ENCODE measurements at places on chromosomes 3 and 15. TPM values are rescaled to one million over a fixed set of nuclear protein-coding genes. Genes with fewer than 3 reads are reported as not detected.

- H3K4me3 ChIP-seq, result no peak overlapping the region
- H3K27ac ChIP-seq, result no peak overlapping the region
- no peaks in the 10 kb centered on the region for H3K27me3 ChIP-seq
- no peak for DNase-seq
- no peaks in the 10 kb centered on the region for H3K4me1 ChIP-seq
Observed at GRCh38 chr15:68201879-68202261, 3.3 kb downstream of the CALML4 start.

DNA sequence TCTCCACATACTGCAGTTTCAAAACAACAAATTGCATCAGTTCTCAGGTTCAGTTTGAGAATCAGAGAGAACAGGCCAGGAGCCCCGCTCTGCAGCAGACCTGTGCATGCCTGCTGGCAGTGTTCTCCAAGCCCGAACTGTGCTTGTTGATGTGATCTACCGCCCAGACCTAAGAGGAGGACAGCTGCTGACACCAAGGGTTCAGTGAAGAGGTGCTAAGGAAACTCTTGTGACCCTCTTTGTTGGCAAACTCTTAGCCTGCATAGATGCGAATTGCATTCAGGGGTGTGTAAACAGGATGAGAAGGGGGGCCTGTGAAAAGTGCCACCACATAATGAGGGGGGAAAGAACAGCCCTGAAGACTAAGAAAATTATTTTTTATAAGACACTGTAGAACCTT is 89.8 kb downstream of the PDE8A start:
- no peaks in the 10 kb centered on the region for H3K36me3 ChIP-seq
- no peaks in the 10 kb centered on the region for H3K4me1 ChIP-seq
- H3K4me3 ChIP-seq, result no peak overlapping the region
- H3K27me3 ChIP-seq, result no peaks in the 10 kb centered on the region
- no peak for DNase-seq

GRCh38 chr3:124492824-124493223 is 237.4 kb upstream of the UMPS start:
- H3K4me3 ChIP-seq, result no peak overlapping the region
- H3K27me3 ChIP-seq, result no peaks in the 10 kb centered on the region
- no peaks in the 10 kb centered on the region for H3K36me3 ChIP-seq

- H3K4me3 ChIP-seq, result no peak overlapping the region
- H3K4me1 ChIP-seq, result no peaks in the 10 kb centered on the region
- no peak for DNase-seq
- H3K27ac ChIP-seq, result no peak overlapping the region
- no peaks in the 10 kb centered on the region for H3K36me3 ChIP-seq
Observed at GRCh38 chr3:193010191-193010590, 92.5 kb upstream of the MB21D2 start.

DNA sequence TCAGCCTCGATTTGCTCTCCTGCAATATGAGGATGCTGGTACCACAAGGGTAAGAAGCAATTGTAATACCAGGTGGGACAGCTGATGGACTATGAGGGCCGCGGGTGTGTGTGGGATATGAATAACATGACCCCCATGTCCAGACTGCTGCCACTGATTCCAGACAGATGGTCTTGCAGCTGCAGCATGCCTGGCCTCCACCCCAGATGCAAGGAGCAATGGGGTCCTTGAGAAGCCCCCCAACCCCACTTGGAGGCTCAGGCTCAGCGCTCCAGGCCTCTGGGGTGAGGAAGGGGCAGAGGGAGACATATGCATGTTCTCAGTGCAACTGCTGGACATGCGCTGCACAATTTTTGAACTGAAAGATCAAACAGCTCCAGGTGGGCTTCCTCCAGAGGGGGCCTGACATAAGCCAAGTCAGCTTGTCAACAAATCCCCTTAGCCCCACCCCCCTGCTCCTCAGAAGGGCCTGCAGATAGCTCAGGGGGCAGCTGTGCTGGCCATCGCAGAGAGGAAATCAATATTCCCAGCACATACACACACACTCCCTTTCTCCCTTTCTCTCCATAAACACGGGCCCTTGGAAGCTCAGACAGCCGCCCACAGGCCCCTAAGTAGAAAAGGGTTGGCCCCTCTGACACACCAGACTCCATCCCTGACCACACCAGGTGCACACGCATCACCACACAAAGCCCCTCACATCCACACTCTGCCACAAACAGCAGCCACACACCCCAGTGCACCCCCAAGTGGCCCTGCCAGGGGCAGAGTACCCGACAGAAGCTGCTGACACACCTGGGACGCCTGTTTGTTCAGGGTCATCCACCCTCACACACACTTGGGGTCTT is 107.0 kb downstream of the IQSEC1 start:
- no peaks in the 10 kb centered on the region for H3K36me3 ChIP-seq
- peak overlapping the region; percentile 76 for H3K27ac ChIP-seq
- H3K4me1 ChIP-seq, result peaks cover 6% of the 10 kb centered on the region
- DNase-seq, result no peak
- no peaks in the 10 kb centered on the region for H3K27me3 ChIP-seq
- peak overlapping the region; percentile 71 for H3K4me3 ChIP-seq

- no peaks in the 10 kb centered on the region for H3K27me3 ChIP-seq
- DNase-seq, result no peak
- no peak overlapping the region for H3K27ac ChIP-seq
Observed at GRCh38 chr15:94503293-94503692, 271.9 kb downstream of the MCTP2 start.

- no peaks in the 10 kb centered on the region for H3K27me3 ChIP-seq
- no peaks in the 10 kb centered on the region for H3K4me1 ChIP-seq
- no peak overlapping the region for H3K4me3 ChIP-seq
- no peak for DNase-seq
- H3K36me3 ChIP-seq, result no peaks in the 10 kb centered on the region
Observed at GRCh38 chr3:57974796-57975388, 33.3 kb upstream of the FLNB start.

DNA sequence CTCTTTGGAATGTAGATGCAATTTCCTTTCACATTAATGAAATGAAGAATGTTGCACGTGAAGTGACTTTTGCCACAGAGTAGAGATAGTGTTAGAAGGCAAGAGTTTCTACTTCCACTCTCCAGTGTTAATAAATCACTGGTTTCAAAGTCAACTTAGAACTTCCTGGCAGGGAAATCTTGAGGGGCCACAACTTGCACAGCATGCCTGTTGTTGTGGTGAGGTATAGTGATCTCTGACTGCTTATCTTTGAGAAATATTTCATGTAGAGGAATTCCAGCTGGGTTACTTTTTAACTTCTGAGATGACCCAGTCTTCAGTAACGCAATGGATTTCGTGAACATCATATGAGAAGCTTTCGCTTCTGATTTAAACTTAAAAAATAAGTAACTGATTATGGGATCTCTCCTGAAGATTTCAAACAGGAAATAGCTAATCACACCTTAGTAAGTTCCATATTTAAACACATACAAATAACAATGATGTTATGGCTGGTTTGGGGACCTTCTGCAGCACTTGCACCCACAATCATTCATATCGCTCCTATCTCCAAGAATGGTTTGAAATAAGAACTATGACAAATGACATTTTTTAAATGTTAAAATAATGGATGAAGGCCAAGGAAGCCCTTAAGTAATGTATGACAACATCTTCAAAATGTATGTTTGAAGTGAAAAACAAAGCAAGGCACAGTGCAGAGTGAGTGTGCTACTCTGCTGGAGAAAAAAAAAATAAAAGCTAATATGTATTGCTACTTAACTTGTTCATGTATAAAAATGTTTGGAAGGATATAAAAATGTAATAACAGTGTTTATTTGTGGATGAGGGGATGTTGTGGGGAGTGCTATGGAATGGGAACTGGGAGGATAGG is 726.5 kb upstream of the NECTIN3 start:
- DNase-seq, result no peak
- no peaks in the 10 kb centered on the region for H3K36me3 ChIP-seq
- no peak overlapping the region for H3K27ac ChIP-seq
- no peaks in the 10 kb centered on the region for H3K4me1 ChIP-seq
- no peaks in the 10 kb centered on the region for H3K27me3 ChIP-seq

GRCh38 chr3:127787071-127787490 is 35.2 kb downstream of the MGLL start:
- peak; percentile 38 for DNase-seq
- H3K27me3 ChIP-seq, result no peaks in the 10 kb centered on the region

DNA sequence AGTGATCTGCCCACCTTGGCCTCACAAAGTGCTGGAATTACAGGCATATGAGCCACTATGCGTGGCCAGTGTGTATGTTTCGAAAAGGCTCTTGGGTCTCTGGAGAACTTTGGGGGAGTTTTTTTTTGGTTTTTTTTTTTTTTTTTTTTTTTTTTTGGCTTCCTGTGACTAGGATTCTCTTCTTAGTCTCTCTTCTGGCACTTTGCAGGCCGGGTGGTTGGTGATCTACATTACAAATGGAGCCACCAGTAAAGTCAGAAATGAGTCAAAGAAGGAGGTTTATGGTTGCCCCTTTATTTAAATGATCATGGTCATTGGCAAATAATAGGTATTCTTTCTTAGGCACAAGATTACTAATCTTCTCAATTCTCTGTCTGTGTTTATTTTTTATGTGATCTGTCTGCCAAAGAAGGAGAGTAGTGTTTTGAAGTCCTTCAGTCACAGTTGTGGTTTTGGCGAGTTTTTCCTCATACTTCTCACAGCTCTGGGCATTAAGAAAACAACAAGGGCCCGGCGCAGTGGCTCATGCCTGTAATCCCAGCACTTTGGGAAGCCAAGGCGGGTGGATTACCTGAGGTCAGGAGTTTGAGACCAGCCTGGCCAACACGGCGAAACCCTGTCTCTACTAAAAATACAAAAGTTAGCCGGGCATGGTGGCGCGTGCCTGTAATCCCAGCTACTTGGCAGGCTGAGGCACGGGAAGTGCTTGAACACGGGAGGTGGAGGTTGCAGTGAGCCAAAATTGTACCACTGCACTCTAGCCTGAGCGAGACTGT is 38.3 kb downstream of the PDE8A start:
- H3K27me3 ChIP-seq, result no peaks in the 10 kb centered on the region
- peaks cover 5% of the 10 kb centered on the region for H3K4me1 ChIP-seq
- no peak overlapping the region for H3K27ac ChIP-seq
- no peaks in the 10 kb centered on the region for H3K36me3 ChIP-seq
- no peak overlapping the region for H3K4me3 ChIP-seq

DNA sequence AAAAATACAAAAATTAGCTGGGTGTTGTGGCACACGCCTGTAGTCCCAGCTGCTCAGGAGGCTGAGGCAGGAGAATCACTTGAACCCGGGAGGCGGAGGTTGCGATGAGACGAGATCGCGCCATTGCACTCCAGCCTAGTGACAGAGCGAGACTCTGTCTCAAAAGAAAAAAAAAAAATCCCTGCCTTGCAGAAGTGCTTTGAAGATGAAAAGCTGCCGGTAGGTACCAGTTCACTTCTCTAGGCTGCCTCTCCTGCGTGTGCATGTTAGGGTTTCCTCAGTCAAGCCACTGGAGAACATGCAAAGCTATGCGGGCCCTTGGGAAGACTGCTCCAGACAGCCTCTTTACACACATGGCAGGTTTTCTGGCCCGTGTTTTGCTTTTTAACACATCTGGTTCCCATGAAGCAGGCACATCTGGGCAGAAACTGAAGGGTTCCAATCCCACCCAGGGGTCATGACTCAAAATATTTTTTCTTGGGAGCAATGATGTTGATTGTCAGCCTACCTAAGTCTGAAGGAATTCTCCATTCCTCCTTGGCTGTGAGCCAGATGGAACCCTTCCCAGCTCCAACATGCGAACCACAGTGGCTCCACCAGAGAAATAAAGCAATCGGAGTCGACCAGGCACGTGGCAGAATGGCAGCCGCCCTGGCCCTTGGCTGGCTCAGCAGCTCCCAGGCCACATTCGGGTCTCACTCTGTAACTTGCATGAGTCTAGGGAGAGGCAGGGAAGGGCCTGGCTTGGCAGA is 29.6 kb downstream of the MGLL start:
- no peaks in the 10 kb centered on the region for H3K36me3 ChIP-seq
- no peak overlapping the region for H3K4me3 ChIP-seq
- no peaks in the 10 kb centered on the region for H3K4me1 ChIP-seq
- H3K27me3 ChIP-seq, result no peaks in the 10 kb centered on the region
- DNase-seq, result no peak
- peak overlapping the region; percentile 54 for H3K27ac ChIP-seq

GRCh38 chr15:96583671-96584070 is 253.2 kb downstream of the NR2F2 start:
- no peaks in the 10 kb centered on the region for H3K4me1 ChIP-seq
- H3K36me3 ChIP-seq, result no peaks in the 10 kb centered on the region
- H3K27me3 ChIP-seq, result no peaks in the 10 kb centered on the region
- DNase-seq, result no peak

- H3K27me3 ChIP-seq, result no peaks in the 10 kb centered on the region
- H3K36me3 ChIP-seq, result no peaks in the 10 kb centered on the region
- H3K27ac ChIP-seq, result no peak overlapping the region
- no peak overlapping the region for H3K4me3 ChIP-seq
- no peak for DNase-seq
- H3K4me1 ChIP-seq, result no peaks in the 10 kb centered on the region
Observed at GRCh38 chr3:51343918-51344687, 41.0 kb upstream of the MANF start.

GRCh38 chr3:14811684-14812083 is 7.1 kb upstream of the FGD5 start:
- H3K36me3 ChIP-seq, result no peaks in the 10 kb centered on the region
- no peak for DNase-seq
- H3K27ac ChIP-seq, result peak overlapping the region; percentile 52
- no peaks in the 10 kb centered on the region for H3K4me1 ChIP-seq

GRCh38 chr15:24761704-24762302 is 86.2 kb downstream of the NPAP1 start:
- no peak for DNase-seq
- H3K4me1 ChIP-seq, result no peaks in the 10 kb centered on the region
- H3K27me3 ChIP-seq, result no peaks in the 10 kb centered on the region
- H3K36me3 ChIP-seq, result no peaks in the 10 kb centered on the region
- no peak overlapping the region for H3K4me3 ChIP-seq

DNA sequence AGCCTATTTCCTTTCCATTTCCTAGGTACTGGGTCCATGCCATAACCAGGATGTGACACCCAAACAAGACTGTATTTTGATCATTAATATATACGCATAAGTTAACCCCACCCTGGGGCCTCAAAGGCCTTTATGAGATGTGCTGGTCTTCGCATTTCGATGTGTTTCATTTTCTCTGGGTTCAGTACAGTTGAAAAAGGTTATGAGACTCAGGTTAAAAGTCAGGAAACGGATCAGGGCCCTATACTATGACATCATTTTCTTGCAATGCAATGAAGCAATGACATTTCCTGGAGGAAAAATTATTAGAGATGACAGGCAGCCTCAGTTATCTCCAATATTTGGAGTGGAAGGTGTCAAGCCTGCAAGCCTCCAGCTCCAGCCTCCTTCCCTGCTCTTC is 31.7 kb downstream of the TMEM212 start:
- DNase-seq, result no peak
- H3K36me3 ChIP-seq, result no peaks in the 10 kb centered on the region
- H3K4me1 ChIP-seq, result peaks cover 4% of the 10 kb centered on the region
- no peak overlapping the region for H3K27ac ChIP-seq

GRCh38 chr3:143928056-143928455 is 43.6 kb upstream of the DIPK2A start:
- no peaks in the 10 kb centered on the region for H3K36me3 ChIP-seq
- H3K4me1 ChIP-seq, result no peaks in the 10 kb centered on the region
- H3K4me3 ChIP-seq, result no peak overlapping the region
- no peak overlapping the region for H3K27ac ChIP-seq
- H3K27me3 ChIP-seq, result no peaks in the 10 kb centered on the region

GRCh38 chr3:58058361-58059263 is 50.4 kb downstream of the FLNB start:
- DNase-seq, result no peak
- no peaks in the 10 kb centered on the region for H3K36me3 ChIP-seq
- peak overlapping the region; percentile 39 for H3K27ac ChIP-seq
- H3K4me1 ChIP-seq, result no peaks in the 10 kb centered on the region
- H3K27me3 ChIP-seq, result no peaks in the 10 kb centered on the region

The ZNF501 gene
- 5.4 TPM for total RNA-seq

The BTD gene
- 89.8 TPM for total RNA-seq

The TLR9 gene
- total RNA-seq, result not detected

The EFHB gene
- 2.6 TPM for total RNA-seq

The ACSBG1 gene
- total RNA-seq, result 2.0 TPM

The EPHB3 gene
- total RNA-seq, result 0.32 TPM
